ENCODE measurements at places on chromosomes 16 and 17.
A peak's percentile ranks its signal among the peaks of the same experiment; 100 is the strongest.

GRCh38 chr16:80023865-80024264, 423.3 kb upstream of the MAF start:
- no peak for DNase-seq

GRCh38 chr17:19447085-19447583, 36.1 kb downstream of the RNF112 start:
- peak; percentile 83 for DNase-seq

DNA sequence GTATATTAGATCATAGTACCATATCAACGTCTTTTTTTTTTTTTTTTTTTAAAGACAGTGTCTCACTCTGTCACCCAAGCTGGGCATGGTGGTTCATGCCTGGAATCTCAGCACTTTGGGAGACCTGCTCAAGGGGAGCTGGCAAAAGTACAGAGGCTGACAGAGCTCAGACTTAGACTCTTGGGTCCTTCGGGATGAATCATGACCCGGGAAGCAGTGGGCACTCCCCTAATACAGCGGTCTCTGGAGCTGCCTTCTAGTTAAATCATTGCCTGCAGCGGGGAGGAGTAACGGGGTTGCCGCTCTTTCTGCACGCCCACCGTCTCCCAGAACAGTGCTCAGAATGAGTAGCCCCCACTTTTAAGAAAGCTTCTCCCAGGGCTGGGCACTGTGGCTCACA, 174.4 kb downstream of the CPPED1 start:
- no peak for DNase-seq

- DNase-seq = no peak
Measured at GRCh38 chr17:50218771-50219315, 17.4 kb upstream of the COL1A1 start.

DNA sequence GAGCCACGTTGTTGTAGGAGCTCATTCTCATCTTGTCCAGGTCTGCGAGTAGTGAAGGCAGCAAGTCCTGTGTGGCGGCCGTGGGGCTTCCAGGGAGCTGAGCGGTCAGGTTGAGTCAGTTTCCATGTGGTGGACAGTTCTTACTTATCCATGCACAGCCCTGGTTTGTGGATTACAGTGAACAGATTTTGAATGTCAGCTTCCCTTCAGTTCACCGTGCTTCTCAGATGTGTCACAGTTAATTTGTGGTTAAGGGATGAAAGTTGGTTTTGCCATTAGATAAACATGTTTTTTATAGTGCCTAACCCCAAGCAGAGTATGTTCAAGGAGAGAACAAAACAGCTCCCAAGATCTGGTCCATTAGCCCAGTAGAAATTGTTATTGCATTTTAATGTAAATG, 103.1 kb downstream of the RPTOR start:
- no peak for DNase-seq

DNA sequence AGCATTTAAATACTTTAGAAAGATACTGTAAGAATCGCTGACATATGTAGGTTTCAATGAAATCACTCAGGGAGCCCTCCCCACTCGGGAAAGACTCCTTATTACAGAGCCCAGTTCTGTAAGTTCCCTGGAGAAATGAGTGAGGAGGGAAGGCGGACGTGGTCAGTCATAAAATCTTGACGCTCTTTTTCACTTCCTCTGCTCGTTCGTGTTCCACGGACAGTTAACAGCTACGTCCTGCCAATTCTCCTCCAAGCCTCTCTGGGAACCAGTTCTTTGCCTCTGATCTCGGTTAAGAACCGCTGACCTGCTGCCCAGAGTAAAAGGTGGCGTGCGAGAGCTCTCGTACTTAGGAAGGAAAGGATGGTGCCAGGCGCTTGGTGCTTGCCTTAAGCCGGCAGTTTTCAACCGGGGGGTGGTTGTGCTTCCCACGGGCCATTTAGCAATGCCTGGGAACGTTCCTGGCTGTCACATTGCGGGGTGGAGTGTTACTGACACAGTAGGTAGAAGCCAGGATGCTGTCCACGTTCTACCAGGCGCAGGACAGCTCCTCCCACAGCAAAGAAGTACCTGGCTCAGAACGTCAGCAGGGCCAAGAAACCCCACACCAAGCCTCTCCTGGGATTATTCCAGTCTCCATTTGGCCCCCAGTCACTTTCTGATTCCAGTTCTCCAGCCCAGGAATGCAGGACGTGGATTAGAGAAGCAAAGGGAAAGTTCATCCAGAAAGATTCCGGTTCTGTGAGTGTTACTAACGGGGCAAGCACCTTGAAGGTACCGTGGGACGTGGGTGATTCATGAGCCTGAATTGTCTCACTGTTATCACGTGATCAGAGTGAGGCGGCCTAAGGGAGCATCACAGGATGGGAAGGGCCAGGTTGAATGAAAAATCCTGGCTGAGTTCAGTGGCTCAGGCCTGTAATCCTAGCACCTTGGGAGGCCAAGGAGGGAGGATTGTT, 87.7 kb downstream of the MRM3 start:
- DNase-seq = no peak

GRCh38 chr17:32931686-32932085, 3.7 kb downstream of the TMEM98 start:
- no peak for DNase-seq

GRCh38 chr16:49788986-49789385, 66.9 kb downstream of the ZNF423 start:
- no peak for DNase-seq

GRCh38 chr17:13127921-13128602, 110.2 kb upstream of the ELAC2 start:
- no peak for DNase-seq

- DNase-seq = peak; percentile 85
Measured at GRCh38 chr17:80575057-80575875, 30.6 kb downstream of the RPTOR start.

- no peak for DNase-seq
Measured at GRCh38 chr16:59878479-59878878, 1144.4 kb upstream of the GOT2 start.

- DNase-seq = no peak
Measured at GRCh38 chr17:32927724-32928585, at the start of gene TMEM98. Gene TMEM98, plus strand, starts transcription at chr17:32928153. Its CDS starts 3,376 bp downstream, at chr17:32931529.

DNA sequence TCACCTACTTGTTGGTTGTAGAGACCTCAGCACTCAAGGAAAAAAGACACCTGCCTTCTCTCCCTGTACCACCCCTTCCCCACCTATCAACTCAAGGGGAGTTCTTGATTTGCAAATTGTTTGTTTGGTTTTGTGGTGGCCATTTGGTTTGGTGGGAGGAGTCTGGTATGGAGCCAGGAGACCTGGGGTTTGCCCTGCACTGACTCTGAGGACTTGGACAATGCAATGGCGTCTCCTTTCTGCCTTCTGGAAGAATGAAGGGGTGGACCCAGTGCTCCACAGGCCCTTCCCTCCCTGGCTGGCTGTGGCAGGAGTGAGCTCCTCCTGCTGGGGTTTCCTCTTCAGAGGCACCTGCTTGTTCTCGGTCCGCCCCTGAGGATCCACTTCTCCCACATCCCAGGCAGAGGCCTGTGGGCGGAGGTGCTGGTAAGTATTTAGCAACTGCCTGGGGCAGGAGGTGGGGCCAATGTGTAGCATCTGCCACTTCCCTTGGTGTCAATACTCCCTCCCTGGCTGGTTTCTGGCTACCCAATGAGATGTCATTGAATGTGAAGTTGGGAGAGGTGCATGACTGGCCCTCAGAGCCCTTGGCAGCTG, 164.5 kb downstream of the NTN1 start:
- DNase-seq = no peak

GRCh38 chr17:33183487-33184026, 109.5 kb downstream of the ASIC2 start:
- DNase-seq = no peak

DNA sequence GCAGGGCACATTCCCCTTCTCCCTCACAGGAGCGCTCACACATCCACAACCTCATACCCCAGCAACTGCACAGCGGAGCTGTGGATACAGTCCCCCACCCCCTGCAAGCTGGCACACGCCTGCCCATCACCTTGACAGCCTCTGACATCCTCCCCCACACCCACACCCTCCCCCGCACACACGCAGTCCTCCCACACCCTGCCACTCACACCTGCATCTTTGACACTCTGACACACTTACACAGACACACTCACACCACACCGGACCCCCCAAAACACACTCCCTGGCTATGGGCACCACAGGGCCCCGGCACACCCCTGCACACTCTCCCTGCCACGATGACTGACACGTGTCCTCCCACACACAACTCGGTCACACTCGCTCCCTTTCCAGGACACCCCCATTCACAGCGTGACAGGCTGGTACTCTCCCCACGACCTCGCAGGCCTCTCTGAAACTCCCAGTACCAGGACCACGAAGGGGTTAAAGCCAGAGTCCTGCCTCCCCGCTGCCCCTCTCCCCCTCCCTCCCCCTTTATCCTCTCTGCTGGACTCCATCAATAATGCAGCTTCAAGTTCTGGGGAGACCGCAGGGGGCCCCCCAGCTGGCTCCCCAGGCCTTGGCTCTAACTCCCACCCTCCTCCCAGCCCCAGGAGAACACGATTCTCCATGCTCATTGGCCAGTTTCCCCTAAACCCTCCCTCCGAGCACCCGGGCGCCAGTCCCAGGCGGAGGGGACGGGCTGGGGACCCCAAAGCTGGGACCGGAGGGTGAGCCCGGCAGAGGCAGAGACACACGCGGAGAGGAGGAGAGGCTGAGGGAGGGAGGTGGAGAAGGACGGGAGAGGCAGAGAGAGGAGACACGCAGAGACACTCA, at the start of gene PPP1R1B:
TSS of gene PPP1R1B (plus strand) at position 782 of the 876 bp plus-strand sequence. CDS start 441 bp downstream, outside the sequence.
- DNase-seq = no peak

DNA sequence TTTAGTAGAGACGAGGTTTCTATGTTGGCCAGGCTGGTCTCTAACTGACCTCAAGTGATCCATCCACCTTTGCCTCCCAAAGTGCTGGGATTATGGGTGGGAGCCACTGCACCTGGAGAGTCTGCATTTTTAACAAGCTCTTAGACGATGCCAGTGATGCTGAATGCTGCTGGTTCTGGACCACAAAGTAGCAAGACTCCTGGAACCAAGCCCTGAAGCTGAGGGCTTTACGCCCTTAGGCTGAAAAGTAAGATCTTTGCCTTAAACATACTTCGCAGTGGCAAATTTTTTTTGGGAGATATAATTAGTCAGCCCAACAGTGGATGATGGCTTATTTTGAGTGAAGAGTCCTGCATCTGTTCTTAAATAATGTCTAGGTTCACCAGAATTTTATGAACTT, 14.0 kb downstream of the METTL9 start:
- no peak for DNase-seq

GRCh38 chr16:12145918-12146317, 169.4 kb downstream of the SNX29 start:
- no peak for DNase-seq

- peak; percentile 87 for DNase-seq
Measured at GRCh38 chr17:3827124-3827773, 18.8 kb downstream of the NCBP3 start.

- DNase-seq = no peak
Measured at GRCh38 chr16:86185089-86185488, 286.1 kb downstream of the IRF8 start.

- DNase-seq = no peak
Measured at GRCh38 chr16:86498671-86499439, 11.5 kb upstream of the FOXF1 start.

DNA sequence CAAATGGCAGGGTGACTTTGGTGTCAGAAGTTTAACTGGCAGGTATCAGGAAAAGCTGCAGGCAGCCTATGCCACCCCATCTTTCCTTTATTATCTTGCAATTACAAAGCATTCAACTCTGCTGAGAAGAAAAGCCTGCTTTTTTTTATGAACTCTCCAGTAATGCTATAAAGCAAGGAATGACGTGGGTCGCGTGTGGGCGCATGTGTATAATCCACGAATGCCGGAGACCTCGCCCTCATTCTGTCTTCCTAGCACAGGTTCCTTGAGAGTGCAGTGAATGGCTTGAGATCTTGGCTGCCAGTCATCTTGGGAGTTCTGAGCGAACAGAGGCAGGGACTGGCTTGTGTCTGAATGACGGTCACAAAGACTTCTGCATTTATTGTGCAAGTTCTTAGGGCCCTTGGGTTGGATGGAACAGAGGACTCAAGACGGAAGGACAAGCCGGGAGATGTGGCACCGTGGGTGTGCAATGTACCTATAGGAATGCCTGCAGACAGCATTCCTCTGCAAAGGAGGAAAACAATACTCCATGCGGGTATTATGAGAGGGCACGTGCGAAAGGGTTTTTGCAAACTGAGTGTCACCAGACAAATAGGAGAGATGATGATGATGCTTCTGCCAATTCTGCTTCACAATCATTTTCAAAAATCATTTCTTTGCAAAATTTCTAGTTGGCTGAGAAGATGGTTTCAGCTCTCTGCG, 96.1 kb upstream of the ELAC2 start:
- no peak for DNase-seq

- peak; percentile 42 for DNase-seq
Measured at GRCh38 chr17:43021741-43022512, at the start of gene VAT1. Gene VAT1, minus strand, starts transcription at chr17:43022385. Its CDS starts 63 bp downstream, at chr17:43022322.

DNA sequence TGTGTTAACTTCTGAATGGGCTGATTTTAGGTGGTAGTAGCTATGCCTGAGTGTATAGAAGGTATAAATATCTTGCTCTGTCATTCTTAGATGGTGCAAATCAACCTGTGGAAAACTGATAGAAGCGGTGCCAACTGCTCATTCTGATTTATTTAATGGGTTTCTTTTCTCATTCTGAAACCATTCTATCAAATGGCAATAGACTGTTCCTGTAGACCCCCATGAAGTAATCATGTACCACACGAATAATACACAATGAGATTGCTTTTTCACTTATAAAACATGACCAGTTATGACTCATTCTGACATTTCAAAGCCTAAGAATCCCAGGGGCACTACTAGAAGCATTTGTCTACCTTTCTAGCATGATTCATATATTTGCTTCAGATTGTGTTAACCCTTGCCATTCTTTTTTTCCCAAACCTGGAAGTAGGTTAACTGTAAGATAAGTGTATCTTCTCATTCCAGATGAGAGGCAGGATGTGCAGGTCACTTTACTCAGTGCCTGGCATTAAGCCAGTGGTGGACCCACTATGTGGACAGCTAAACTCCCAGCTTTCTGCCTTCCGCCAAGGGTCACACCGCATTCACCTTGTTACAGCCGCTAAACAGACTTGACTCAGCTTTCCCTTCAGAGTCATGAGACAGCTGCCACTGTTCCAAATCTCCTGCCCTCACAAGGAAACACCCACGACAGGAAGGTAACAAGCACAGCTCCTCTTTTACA, 16.4 kb upstream of the SLC16A11 start:
- DNase-seq = no peak

DNA sequence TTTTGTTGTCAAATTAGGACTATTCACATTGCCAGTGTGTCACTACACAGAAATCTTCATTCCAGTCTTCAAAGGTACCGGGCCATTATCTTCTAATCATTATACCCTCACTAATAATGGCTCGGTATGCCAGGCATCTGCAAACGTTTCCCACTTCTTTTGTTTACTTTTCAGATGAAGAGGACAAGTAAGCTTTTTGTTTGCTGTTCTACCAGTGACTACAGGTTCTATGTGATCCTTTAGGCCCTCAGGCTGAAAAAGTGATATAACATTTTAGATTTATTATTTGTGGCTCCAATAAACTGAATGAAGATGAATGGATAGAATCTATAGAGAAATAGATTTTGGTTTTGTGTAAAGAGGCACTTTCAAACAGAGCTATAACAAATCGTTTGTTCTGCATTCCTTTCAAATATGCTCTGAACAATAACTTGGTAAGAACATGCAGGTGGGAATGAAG, 403 bp upstream of the KRTAP3-1 start:
- no peak for DNase-seq

All from NCI-H1694 (cell line).